Stimulated activated CD8-positive, alpha-beta memory T cell treated with anti-CD3 and anti-CD28 coated beads, Interleukin-7, amount 100 ng/mL, for 1 hour (primary cell): ENCODE measurements at places on chromosomes 6 and 20.

DNA sequence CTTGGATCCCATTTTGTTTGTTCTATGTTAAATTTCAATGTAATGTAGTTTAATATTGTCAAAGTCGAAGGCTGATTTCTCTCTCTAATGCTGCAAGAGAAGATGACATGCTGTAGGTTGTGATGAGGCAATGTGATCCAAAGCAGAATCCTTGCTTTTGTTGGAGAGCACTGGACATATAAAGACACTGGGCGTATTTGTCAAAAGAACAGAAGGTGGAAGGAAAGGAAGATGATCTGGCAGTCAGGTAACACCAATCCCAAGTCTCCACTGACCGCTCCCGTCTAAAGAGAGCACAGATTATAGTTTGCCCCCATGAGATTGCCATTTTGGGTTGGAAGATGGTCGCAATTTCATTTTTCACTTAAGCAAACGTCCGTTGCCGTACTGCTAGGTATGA is 935 bp upstream of the RFX6 start:
- DNase-seq: no peak

DNA sequence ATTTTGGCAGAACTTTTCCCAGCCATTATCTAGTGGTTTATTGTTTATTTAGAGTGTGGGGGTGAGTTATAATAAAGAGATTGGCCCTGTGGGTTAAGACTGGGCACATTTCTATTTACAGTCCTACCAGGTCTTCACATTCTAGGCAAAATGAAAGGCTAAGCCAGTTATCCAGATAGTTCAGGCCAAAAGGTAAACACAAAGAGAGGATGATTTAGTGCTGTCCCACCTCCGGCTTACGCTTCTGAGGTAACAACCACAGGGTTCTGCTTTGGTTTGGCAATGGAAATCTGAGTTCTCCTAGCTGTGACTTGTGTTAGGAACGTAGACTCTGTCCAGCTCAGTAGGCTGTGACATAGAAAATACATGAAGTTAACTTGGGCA is 50.3 kb upstream of the PTPRK start:
- no peak for DNase-seq

DNA sequence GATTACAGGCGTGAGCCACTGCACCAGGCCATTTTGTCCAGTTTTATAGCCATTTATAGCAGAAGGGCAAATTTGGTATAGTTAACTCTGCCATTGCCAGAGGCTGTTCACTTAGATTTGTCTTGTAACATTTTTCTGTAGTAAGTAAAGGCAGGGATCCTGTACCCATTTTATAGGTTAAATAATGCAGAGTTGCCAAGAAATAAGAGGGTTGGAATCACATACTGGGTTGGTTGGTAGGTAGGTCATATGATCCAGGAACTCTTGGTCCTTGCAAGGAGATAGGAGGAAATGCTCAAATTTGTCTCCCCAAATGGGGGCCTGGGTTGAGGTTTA is 68.1 kb downstream of the SHLD1 start:
- no peak for DNase-seq

DNA sequence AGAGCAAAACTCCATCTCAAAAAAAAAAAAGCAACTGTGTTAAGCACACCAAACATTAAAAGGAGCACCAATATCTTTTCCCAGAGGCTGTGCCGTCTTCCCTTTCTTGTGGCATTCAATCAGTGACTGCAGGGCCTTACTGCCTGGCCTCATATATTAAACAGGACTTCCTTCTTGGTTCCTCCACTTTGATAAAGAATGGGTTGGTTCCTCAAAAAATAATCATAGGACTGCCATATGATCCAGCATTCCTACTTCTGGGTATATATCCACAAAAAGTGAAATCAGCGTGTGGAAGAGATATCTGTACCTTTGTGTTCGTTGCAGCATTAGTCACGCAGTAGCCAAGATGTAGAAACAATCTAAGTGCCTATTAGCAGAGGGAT is 40.3 kb upstream of the GFOD1 start:
- DNase-seq: no peak

DNA sequence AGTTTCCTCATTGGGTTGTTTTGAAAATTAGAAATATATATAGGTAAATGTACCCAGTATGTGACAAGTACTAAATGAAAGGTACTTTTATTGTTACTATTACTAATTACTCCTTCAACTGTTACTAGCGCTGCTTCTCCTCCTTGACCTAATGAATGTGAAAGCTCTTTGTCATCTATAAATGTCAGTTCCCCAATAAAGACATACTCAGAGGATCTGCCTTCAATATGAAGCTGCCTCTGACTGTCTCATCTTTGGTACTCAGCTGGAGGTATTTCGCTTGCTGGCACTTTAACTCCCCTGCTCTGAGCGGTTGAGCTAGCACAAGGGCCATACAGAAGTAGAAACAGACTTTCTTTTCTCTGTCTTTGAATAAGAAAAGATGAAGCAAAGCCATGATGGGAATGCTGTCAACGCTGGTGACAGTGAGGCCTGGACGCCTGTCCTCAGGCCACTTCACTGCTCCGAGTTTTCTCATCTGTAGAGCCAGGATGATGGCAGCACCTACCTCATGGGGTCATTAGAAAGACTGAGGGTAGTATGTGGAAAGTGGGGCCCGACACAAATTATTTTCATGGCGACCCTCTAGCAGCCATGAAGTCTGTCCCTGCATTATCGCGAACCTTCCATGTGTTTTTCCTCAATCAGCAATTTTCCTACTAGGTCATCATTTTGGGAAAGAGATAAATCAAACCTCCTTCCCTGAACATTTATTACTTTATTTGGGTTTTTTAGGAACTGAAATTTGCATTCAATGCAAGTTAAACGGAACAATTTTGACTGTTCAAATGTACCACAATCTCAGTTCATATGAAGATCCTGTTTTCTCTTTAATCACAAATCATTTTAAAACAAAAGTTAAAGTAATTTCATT is 55.9 kb upstream of the SNX9 start:
- no peak for DNase-seq

GRCh38 chr6:151070631-151071051 is 169.1 kb upstream of the AKAP12 start:
- no peak for DNase-seq

GRCh38 chr6:71602385-71603007 is 283.9 kb upstream of the RIMS1 start:
- DNase-seq: no peak

DNA sequence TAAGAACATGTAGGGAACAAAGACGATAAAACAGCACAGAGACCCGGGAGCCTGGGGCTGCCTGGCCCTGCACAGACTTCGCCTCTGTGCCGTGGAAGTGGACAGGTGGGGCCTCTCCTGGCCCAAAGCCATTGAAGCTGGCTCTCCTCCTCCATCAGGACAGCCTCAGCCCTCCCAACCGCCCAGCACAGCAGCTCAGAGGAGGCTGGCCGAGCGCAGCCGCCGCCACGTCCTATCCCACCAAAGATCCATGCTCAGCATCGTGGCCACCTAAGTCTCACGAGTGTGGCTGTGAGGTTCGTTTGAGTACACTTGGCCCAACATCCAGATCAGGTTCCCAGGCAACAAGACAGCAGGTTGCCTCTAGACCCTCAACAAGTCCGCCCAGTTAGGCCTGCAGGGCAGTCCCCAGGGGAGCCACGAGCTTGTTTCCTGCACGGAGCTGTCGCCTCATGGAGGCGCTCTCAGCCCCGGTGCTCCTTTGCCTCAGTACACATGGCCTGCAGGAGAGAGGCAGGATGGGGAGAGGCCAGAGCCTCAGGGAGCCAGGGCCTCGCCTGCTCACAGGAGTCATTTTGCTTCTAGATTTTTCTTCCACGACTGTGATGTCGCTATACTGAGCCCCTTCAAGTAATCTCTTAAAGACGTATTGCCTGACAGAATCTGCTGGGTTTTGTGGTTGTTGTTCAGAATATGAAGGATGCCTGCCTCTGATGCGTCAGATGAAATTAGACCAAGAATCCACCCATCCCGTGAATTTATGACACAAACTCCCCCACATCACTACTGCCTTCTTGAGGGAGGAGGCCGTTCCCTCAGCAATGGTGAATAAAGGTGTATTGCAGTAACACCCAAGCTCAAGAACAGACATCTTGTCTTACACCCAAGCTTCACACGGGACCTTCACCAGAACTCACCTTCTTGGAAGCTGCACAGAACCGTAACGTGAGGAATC is 102.7 kb downstream of the RNASET2 start:
- no peak for DNase-seq

DNA sequence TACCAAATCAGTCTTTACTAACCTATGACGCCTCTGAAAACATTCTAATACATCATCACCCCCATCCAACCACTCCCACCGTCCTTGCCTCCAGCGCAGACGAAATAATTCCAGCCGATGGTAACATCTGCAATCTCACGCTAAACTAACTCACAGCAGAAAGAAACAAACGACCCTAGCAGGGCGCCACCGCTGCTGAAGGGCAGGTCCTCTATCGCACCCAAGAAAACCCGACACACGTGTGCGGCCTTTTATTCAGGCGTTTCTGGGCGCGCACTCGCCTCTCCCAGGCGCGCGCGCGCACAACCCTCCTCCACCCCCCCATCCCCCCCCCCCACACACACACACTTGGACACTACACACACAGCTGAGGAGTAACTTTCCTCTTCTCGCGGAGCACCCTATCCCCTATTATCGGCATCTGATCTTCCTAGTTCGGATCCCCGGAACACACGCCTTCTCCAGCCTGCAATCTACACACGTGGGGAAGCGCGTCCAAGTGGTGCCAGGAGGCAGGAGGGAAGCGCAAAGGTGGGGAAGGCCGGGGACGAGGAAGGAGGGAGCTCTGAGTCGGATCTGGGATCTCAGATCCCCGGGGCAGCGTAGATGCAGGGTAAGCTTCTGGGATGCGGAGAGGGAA is 1.4 kb downstream of the GFOD1 start:
- no peak for DNase-seq

DNA sequence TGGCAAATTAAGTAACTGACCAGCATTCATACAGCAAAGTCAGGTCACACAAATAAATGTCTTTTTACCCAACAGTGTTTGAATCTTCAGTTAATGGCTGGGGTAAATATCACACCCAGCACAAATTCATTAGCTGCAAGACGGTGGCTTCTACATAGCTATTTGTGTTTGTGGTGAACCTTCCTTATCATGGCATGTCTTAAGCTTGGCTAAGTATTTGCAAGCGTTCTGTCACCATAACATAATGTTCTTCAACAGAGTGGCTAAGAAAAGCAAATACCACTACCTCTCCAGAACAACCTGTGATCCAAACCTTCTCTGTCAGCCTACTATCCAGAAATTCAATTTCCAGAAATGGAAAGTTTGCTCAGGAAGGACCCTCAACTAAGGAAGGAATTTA is 255.6 kb upstream of the TAB2 start:
- DNase-seq: no peak

- DNase-seq: no peak
Measured at GRCh38 chr6:157542414-157543160, 161.6 kb downstream of the ZDHHC14 start.

GRCh38 chr6:133240511-133241085 is 559 bp upstream of the EYA4 start:
- no peak for DNase-seq

- DNase-seq: no peak
Measured at GRCh38 chr6:74182992-74183391, 487.0 kb downstream of the CD109 start.

DNA sequence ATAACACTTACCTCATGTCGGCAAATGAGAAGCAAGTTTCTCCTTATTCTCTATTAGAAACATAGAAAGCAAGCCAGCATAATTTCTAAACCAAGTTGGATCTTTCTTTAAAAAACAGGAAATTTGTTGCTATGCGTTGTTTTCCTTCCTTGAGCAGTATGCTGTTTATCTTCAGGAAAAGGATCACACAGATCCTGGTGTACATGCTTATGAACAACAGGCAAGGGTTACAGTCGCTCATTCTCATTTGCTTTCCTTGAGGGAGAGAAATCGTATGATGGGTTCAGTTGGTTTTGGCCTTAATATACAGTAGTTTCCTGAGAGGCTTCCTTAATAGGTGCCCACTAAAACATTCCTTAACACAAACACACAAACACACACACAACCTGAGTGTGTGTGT is 118.8 kb downstream of the FYN start:
- DNase-seq: no peak

- no peak for DNase-seq
Measured at GRCh38 chr6:139686308-139686707, 311.9 kb upstream of the CITED2 start.

DNA sequence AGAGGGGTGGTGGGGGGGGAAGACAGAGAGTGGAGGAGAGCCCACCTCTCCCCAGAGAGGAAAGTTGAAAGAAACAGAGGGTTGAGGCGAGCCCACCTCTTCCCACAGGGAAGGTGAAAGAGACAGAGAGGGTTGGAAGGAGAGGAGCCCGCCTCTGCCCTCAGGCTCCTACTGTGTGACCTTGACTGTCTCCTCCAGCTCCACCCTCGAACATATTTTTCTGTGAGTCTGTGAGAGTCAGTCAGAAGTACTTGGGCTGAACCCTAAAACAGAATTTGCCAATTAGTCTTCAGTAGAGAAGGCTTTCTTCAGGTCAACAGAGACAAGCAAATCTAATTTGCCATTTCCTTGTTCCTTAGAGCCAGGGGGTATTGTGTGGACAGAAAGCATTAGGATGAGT is 153.7 kb upstream of the SNX9 start:
- DNase-seq: no peak

DNA sequence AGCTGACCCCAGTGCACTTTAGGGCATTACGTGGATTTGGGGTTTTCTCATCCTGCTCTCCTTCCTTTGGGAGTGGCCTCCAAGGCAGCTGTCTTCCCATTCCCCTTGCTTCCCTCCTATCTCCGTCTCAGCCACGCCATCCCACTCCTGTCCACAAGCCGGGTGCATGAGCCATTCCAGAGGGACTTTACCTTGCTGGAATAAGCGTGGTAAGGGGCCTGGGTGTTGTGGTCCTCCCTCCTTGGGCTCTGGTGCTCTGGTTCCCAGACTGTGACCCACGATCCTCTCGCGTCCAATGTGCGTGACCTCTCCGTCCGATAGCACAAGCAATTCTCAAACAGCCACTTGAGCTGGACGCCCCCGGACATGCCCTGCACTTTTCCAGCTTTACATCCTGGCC is 60.6 kb upstream of the NKX2-2 start:
- no peak for DNase-seq

- DNase-seq: no peak
Measured at GRCh38 chr20:62308102-62308822, 5.5 kb downstream of the ADRM1 start.

- DNase-seq: no peak
Measured at GRCh38 chr6:10383331-10384090, 31.4 kb downstream of the TFAP2A start.

DNA sequence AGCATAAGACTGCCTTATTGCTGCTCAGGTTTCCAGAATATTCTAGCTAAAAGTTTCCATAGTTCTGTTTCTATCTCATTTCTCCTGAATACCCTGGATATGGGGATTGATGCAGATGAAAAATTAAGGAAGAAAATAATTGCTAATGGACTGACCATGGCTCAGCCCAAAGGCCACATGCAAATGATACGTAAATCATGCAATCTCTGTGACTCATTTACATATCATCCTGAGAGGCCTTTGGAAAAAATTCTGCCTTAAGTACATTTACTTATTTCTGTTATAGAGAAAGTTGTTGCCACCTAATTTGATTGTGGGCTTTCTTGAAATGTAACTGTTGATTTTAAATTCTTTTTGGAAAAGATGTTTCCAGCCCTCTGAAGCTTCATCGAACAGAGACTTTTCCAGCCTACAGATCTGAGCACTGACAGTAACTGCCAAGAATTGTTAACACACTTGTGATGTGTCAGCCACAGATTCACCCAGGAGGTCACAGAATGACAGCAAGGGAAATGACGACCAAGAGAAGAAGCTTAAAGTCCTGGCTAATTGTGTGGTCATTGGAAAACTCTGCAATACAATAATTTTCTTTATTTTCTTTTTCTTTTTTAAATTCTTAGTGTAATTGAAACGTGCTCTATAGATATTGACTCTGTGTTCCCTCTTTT is 174.8 kb downstream of the DOK5 start:
- DNase-seq: no peak
